ENCODE measurements at places on chromosomes 4 and X.
A peak's percentile ranks its signal among the peaks of the same experiment; 100 is the strongest.

DNA sequence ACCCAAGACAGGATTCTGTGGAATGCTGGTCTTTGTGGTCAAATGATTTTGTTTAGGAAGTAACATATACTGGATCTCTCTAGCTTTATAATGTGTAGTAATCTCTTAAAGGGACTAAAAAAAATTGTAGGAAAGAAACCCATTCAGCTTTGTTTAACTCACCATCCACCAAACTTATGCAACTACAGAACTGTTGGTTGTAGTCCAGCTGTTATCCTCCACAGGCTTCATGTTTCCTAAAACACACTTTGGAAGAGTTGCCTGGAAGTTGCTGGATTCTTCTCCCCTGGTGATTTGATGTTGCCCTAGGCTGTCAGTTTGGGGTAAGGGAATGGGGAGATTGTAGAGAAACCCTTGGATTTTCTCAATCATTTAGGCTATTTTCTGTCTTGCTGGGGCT, 89.3 kb downstream of the RLIM start:
- DNase-seq: no peak

DNA sequence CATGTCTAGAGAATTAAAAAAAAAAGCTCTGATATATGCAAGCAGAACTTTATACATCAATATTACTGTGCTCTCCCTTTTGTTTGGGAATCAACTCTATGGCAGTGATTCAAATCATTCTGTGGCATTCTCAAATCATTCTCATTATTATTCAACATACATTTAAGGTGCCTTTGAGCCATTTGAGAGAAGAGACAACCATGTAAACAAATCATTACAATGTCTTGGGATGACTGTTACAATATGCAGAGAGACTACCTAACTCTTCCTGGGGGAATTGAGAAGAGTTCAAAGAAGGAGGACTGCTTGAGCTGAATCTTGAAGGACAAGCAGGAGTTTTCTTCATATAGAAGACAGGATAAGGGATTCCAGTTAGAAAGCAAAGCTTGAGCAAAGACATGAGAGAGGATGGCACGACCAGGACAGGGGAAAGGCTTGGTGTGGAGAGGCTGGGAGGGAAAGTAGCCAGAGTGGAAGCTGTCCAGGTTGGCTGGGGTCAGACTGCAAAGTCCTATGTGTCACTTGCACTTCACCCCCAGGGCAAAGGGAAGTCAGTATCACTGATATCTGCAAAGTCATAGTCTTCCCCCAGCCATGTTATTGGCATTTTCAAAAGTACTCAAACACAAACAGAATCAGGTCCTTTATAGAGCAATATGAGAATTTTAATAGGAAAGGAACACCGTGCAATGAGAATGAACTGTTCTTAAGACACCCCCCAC, 9.0 kb downstream of the SEC24D start:
- DNase-seq: no peak

DNA sequence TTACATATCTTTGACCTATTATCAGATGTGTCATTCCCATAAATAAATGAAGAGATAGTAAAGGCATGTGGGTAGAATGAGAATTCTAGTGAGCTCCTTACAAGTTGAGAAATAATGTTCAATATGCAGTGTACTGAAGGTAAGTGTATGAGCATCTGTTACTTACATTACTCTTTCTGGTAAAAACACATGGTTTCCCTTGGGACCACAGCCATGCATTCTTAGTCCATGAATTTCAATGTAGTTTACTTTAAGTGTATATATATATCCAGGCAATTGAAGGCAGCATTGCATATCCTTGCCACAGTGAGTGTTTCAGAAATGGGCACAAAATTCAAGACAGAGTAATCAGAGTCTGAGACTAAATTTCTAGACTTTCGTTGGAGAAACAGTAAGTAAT, 277.2 kb downstream of the CXXC4 start:
- no peak for DNase-seq

DNA sequence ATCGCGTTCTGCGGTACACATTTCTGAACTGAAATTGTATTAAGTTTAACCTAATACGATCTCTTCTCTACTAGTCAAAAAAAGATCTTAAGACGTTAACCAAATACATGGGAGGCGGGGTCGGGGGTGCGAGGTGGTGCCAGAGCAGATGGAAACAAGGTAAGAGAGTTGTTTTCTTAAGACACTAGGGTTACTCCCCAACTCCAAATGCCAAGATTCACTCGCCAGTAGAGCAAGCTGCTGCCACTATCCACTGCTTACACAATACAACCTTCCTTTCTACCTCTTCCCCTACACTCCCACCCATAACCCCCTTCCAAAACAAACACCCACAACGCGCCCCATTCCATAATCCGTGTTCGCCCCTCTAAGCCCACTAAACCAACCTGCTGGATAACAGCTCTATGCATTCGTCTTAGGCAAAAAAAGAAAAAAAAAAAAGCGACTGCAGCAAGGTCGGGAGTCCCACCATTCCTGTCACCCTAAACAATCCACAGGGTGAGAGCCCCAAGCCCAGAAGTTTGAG, 1.3 kb downstream of the LCORL start:
- peak; percentile 18 for DNase-seq

DNA sequence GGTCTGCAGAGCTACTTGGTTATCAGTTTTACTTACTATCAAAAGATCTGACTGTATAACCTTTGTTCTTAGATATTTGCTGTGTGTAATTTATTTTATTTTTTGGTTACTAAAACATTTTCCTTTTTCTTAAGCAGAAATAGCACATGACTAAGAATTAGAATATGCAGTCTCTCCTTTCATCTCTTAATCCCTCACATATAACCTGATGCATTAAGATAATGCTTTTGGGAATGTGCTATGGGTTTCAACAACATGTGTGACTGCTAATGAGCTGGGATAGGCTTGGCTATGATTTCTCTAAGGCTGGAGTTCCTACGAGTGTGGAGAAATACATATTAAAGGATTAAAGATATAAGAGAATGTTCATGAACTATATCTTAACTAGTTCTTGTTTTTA, 41.5 kb downstream of the SHROOM3 start:
- no peak for DNase-seq

DNA sequence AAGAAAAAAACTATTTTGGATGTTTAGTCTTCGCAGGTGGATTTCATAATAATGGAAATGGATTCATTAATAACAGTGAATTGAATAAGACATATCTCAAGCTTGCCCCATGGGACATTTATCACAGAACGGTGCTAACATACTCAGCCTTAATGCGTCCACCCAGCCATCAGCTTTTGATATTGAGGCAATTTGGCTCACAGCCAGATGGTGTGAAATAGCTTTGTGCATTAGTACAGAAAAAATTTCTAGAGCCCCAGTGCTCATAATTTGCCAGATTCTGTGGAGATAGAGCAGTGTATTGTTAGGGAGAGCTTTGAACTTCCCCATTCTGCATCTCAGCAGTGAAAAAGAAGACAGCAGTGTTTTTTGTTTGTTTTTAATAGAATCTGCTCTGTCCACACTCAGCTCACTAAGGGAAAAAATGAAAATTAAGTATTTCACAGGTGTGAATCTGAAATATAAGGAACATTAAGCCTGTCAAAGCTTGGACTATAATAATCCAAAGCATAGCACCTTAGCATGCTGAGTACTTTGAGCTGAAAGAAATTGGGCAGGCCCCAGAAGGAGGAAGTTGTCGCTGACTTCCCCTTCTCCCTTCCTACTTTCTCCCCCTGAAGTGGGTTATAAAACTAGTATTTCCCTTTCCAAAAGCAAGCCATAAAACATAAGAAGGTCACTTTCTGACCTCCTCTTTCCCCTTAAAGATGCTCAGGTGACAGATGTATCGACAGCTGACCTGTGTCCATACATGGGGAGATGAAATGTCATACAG, 295.8 kb downstream of the MAGEB5 start:
- DNase-seq: no peak
